ENCODE measurements at places on chromosomes 2 and 18.

DNA sequence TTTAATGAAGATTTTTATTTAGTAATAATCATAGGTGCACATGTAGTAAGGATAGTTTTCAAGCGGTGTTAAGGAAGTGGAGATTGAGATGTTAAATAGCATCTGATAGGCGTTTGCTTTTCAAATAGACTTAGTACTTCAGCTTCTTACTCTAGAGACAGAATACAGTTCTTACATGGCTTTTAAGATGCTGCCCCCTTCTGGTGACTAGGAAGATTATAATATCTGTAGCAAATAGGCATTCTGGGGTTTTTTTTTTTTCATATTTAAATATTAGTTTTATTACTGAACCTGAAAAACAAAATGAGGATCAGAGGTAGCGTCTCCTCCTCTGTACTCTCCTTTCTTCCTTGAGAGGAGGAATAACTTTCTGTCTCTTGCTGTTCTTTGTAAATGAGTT is 100.2 kb downstream of the AGAP1 start:
- no peak for DNase-seq

- no peak for DNase-seq
Observed at GRCh38 chr2:76998152-76998551, 524.0 kb downstream of the LRRTM4 start.

GRCh38 chr2:104321796-104322349 is 532.0 kb upstream of the POU3F3 start:
- no peak for DNase-seq

DNA sequence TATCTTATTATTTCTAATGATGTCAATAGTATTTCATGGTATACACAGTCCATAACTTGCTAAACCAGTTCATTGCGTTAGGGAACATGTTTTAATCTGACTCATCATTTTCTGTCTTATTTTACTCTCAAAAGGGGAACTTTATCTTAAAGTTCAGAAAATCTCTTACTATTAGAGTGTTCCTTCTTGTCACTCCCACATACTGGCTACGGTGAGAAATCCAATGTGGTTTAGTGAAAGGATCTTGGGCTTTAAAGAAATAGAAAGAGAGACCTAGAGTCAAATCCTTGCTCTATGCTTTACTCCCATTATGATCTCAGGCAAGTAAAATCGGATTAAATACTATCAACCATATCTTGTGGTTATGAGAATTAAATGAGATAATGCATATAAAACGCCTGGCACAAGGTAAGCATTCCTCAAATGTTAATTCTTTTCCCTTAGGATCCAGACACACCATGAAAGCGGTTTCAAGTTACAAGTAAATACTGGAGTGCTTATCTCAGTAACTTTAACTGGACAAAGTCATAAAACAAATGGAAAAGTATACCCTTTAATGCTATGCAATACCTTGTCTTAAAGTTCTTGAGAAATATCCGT is 576.0 kb downstream of the ARHGAP15 start:
- no peak for DNase-seq

- no peak for DNase-seq
Observed at GRCh38 chr2:39836638-39837037, 57.6 kb upstream of the THUMPD2 start.

- DNase-seq = no peak
Observed at GRCh38 chr2:15073664-15074063, 441.1 kb downstream of the LRATD1 start.

All from stimulated activated CD8-positive, alpha-beta memory T cell treated with anti-CD3 and anti-CD28 coated beads, Interleukin-15, amount 100 ng/mL, for 24 hours (primary cell).